ENCODE measurements at places on chromosomes 4 and X.
A peak's percentile ranks its signal among the peaks of the same experiment; 100 is the strongest.

- DNase-seq: no peak
Observed at GRCh38 chr4:188299161-188299560, 159.9 kb downstream of the TRIML1 start.

DNA sequence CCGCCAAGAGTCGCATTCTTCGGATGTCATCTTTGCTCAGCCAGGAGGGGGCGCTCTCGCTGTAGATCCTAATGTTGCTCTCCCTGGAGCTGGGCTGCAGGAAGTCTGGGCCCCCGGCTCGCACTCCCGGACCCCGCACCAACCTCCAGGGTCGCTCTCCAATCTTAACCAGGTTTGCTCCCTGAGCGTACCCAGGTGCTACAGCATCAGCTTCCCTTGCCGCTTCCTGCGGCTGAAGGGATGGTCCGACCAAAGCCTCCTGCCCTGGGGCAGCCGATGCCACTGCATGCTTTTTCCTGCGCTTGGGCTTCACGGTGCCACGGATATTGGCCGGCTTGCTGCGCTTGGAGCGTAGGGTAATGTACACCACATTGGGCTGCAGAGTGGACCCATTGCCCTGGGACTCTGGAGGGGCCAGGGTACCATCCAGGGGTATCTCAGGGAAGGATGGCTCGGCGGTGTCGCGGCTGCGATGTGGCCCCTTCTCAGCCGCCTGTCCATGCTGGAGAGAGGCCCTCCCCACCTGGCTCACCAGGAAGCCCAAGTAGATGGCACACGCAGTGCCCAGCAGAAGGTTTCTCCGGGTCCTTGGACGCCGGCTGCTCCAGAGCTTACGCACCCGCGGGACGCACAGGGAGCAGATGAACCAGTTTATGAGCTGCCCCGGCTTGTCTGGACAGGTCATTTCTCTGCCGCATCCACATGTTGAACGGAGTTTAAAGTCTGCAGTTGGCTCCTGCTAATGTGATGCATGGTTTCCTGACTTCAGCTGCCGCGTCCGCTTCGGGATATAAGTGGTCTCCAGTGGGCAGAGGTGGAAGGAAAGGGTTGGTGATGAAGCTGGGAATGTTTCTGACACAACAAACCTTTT is 1.9 kb downstream of the GASK1B start:
- no peak for DNase-seq

GRCh38 chr4:182835006-182835740 is 82.0 kb downstream of the DCTD start:
- DNase-seq: no peak

- DNase-seq: no peak
Observed at GRCh38 chr4:85274955-85275354, 200.0 kb upstream of the ARHGAP24 start.

DNA sequence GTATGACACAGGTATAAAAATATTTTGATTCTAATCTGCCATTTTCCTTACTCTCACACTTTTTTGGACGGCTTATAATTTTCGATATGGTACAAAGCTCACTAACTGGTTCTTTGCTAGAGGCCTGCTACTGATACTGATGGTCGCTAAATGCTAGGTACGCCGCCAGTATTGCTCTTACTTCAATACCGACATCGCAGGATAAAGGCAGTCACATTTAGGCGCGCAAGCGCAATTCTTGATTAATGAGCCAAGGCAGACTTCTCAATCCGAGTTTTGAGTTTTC is 557 bp upstream of the USP38 start:
- DNase-seq: peak; percentile 74

- DNase-seq: no peak
Observed at GRCh38 chr4:149344436-149344835, 471.2 kb downstream of the IQCM start.

DNA sequence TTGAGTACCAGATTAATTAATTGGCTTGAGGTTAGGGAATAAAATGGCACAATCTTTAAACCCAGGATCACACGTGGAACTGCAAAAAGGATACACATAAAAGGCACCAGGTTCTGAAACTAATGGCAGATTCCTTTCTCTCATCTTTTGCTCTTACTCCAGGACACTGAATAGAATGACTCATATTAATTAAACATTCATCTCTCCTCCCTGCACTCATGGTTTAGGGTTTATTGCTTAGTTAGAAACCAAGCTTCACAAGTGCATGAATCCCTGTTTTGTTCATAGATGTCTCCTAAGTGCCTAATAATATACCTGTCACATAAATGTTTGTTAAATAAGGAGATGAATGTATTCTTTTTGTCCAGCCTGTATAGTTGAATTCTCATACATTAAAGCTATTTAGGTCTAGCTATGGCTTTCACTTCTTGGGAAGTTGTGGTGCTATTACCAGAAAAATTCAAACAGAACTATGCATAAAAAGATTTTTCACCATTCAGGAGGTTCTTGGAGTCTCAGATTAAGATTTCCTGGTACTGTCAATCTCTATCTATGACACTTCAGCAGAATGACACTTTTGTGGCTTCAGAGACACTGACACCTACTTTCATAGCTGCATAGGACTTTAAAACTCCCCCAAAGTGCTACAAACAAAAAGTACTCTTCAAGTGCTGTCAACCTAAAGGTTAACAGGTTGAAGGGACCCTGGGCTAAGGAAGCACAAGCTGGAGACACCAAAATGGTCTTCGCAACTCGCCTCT is 7.4 kb downstream of the CORIN start:
- no peak for DNase-seq

DNA sequence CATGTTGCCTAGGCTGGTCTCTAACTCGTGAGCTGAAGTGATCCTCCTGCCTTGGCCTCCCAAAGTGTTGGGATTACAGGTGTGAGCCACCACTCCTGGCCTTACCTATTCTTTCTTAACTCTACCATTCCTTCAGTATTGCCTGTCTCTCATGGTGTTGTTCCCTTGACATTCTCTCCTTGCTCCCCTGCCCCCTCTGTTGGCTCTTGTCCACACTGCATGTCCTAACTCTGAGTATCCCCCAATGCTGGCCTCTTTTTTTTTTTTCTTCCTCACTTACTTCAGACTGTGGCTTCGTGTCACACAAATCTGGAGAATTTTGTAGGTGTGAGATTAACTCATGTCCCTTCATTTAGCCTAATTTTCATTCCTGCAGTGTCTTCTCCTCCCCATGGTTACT is 22.9 kb upstream of the FRMPD4 start:
- no peak for DNase-seq

DNA sequence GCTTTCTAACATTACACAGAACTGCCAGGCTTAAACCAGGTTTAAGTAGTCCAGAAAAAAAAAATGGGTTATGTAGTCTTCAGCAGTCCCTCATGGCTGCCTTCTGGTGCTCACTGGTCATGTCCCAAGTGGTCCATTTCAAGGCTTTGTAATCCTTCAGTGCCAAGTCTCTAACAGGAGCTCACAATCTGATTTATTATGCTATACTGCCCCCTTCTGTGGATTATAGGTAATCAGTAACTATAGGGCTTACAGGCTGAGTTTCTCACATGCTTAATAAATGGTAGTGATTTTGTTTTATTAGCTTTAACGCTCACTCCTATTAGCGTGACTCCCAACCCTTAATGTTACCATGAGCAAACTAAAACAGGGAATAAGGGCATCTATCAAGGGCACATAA is 92.5 kb upstream of the EDA2R start:
- DNase-seq: peak; percentile 79

DNA sequence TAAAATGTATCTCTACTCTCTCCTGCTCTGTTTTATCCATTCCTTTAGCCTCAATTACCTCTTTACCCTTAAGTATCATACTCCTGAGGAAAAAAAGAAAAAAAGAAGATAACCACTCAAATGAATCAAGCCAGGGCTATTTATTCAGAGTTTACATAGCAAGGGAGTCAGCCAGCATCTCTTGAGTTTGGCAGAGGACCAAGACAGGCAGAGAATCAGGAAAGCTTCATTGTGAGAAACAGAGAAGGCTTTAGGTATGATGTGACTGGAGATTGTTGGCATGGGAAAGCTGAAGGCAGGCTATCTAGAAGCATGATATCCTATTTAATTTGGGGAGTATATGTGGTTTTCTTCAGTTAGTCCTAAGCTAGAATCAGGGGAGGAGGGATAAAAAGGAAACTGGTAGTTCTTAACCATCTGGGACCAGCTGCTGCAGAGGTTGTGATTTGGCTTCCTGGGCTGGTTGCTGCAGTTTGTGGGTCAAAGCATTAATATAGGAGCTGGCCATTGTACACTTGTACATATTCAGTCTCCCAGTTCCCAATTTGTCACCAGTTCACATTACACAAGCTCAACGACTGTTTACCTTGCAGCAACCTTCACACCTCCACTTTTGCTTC is 11.2 kb downstream of the APELA start:
- no peak for DNase-seq

GRCh38 chrX:33032700-33033099 is 178.6 kb downstream of the DMD start:
- no peak for DNase-seq

DNA sequence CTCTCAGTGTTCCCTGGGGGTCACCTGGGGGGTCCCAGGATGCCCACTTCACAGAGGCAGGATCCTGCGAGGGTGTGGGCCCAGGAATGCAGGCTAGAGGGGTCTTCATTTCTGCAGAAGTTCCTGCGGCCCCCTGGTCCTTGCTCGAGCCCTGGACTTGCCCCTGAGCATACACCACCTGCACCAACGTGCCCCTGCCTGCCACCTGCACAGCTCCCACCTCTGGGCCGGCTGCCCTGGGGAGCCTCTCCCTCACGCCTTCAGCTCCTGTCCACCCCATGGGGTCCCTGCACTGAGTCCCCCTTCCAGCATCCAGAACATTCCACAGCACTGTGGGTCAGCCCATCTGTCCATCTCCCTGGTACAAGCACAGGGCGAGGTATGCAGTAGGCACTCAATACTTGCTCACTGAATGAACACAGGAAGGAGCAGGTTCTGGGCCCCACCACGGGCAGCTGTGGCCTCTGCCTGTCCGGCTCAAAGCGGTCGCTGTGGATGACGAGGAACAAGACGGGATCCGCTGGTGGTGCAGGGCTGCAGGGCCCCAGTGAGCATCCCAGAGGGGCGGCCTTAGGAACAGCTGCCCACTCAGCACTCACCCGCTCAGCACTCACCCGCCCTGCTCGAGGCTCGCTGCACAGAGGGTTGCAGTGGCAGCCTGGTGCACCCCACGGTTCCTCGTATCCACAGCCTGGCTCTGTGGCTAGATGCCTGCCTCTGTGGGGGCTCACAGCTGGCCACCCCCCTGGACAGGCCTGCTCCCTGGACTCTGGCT is 70.5 kb upstream of the MXD4 start:
- DNase-seq: no peak

- no peak for DNase-seq
Observed at GRCh38 chr4:146485968-146486367, 35.8 kb downstream of the SLC10A7 start.

DNA sequence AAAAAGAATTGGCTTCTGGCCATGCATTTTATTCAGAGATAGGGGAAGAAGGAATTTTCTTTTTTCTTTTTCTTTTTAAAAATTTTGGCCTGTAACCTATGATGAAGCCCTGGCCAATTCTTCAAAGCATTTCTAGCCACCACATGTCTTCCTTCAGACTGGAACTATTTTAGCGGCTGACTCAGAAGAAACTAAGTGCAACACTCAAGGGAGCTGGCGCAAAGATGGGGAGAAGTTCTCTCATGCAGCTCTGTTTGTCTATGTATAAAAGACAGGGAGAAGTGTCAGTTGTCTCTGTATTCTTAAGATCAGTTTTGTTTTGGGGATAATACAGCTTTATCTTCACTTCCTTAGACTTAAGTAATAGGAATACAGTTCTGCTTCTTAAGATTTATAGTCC is 46.1 kb downstream of the MBNL3 start:
- no peak for DNase-seq

DNA sequence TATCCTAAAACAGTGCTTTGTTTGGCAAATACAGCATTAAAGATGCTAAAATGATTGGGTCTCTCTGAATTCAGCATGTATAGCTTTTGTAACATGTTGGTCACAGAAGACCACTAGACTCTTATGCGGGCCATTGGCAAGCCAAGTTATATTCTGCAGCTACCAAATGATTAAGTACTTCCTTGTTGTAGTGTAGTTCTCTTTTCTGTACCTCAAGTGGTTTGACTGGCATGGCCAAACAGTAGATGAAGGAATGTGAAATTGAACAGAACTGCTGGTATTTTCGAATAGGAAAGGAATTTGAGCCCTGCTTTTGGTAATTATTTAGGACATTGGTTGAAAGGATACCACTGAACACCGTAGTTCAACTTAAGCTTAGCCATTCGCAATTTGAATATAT is 193.9 kb upstream of the GPC4 start:
- DNase-seq: no peak

- no peak for DNase-seq
Observed at GRCh38 chr4:188221090-188221489, 81.8 kb downstream of the TRIML1 start.

GRCh38 chr4:40178672-40179071 is 18.2 kb upstream of the RHOH start:
- no peak for DNase-seq

GRCh38 chr4:156948738-156949137 is 22.9 kb downstream of the PDGFC start:
- DNase-seq: no peak

GRCh38 chr4:169198167-169198566 is 72.6 kb downstream of the SH3RF1 start:
- DNase-seq: no peak

DNA sequence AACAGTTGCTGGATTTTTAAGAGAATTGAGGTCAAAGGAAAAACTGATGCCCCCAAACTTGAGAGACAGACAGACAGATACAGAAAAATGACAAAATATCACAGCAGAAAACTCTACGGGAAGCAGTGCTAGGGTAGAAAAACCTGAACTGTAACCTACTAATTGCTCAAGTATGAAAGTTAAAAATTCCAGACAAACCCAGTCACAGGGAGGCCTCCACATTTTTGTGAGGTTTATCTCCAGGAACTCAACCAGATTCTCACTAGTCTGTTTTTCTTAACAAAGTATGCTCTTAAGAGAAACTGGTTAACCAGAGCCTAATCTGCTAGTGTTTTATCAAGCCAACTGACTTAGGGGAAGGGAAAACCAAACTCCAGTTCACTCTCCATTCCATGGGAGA is 19.9 kb upstream of the PPP3CA start:
- DNase-seq: no peak

GRCh38 chr4:113537628-113538027 is 223.9 kb downstream of the CAMK2D start:
- DNase-seq: peak; percentile 39

GRCh38 chrX:19723427-19723826 is 164.0 kb downstream of the SH3KBP1 start:
- DNase-seq: no peak

DNA sequence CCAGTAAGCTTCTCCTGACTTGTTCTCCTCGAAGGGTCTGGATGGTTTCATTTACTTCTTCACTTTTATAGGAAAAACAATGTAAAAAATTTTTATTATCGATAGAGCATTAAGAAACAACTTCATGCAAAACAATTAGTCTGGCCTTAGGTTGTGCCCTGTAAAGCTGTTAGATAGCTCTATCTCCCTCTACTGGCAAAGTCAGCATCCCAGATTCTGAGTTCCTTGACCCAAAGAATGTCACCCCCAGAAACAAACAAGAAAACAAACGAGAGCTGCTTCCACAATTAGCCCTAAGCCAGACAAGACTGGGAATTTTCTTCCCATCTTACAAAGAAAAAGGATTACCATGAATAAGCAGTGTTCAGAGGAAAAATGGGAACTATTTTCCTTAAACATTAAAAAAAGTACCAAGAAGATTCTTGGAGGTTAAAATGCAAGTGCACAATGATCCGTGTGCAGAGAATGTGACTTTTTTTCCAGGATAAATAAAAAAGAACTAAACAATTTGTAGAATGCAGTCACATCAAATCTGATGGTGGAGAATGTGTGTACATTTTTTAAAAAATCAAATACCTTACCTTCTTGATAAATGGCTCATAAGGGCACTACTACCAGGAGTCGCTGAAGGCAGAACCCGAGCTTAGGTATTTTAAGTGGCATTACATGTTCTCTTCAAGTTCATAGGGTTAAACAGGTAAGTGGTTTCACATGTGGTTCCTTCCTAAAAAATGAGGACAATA is 293.2 kb downstream of the FBXO8 start:
- peak; percentile 34 for DNase-seq

Data from pons (tissue), 1 donor.